ENCODE measurements at places on chromosomes 3 and 15.

DNA sequence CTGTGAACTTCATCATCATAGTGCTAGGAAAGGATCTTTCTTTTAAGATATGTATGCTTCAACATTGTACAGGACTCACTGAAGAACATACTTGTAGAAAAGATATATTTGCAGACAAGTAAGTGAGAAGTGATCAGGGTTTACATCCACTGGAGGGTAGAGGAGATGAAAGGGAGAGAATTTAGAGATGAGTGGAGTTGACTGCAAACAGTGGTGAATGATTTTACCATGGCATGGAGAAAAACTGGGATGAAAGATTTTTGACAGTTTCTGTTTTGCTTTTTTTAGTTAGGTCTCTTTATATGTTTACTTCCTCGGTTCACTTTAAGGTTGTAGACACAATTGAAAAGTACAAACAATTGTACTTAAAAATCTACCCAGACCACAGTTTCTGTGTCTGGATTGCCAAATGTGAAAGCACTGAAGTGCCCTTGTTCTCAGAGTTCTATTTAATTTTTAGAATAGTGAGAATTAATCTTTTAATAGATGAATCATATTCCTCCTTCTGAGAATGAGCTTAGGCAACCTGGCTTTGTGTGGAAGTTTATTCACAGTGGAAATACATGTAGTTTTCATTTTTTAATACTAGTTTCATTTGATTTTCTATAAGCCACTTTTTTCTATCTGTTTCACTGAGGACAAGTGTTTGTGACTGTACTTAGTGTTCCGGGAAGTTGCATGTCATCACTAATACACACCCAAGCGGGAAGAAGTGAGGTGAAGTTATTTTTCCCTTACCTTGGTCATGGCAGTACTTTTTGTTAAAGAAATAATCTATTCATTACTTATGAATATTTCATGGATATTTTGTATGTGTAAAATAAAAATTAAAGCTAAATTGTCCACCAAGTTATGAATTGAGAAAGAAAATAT, 1.8 kb upstream of the GPR171 start:
- no peak for DNase-seq

- DNase-seq = no peak
These were observed 98.6 kb downstream of the TCF12 start for GRCh38 chr15:57017024-57017423.

- no peak for DNase-seq
These were observed 507.0 kb downstream of the TBL1XR1 start for GRCh38 chr3:176690083-176690869.

DNA sequence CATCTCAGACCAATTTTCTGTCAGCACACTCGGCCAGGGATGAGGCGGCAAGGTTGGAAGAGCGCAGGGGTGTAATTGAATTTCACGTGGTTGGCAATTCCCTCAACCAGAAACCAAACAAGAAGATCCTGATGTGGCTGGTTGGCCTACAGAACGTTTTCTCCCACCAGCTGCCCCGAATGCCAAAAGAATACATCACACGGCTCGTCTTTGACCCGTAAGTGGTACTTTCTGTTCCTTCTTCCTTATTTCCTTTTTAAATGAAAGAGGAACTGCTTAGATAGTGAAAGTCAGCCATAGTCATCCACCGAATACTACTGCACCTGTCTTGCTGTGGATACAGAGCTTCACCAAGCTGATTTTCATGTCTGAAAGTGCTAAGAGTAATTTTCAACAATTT, 60.1 kb downstream of the SGO1 start:
- peak; percentile 16 for DNase-seq

DNA sequence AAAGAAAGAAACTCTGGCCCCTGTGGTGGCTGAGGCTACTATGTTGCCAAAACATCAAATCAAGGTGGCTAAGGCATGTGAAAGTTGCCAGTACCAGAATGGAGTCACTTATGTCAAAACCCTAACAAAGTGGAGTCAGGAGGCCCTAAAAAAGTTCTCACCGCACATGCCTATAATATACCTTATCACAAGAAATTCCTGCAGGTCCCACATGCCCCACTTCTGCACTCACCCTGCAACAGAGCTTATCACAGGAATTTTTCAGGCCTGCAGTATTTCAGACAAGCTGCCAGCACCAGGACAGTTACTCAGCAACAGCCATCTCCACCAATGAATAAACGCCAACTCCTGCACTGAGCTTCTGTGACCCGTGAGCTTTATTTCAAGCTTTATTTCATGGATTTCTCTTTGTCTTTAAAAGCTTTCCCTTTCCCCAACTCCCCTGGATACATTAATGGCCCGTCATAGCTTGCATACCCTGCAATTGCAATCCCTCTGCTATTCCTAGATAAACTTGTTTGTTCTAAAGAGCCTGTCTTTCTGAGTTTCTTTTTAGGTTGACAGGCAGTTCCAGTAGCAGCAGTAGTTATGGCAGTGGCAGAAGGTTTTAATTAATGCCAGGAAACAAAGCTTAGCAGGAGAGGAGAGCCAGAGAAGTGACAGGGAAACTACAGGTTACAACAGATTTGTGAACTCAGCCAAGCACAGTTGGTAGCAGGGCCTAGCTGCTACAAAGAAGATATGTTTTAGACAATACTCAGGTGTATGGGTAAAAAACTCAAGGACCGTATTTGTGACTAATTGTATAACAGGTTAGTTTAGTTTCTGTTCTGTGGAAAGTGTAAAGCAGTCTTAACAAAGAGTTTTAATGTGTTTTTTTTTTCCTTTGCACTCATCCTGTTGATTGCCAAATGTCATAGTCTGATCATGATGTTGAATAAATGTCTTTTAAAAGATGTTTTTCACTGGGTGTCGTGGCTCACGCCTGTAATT, 15.9 kb upstream of the TMEM42 start:
- peak; percentile 3 for DNase-seq

GRCh38 chr15:34584330-34584668, 848 bp upstream of the GOLGA8B start:
- DNase-seq = no peak

DNA sequence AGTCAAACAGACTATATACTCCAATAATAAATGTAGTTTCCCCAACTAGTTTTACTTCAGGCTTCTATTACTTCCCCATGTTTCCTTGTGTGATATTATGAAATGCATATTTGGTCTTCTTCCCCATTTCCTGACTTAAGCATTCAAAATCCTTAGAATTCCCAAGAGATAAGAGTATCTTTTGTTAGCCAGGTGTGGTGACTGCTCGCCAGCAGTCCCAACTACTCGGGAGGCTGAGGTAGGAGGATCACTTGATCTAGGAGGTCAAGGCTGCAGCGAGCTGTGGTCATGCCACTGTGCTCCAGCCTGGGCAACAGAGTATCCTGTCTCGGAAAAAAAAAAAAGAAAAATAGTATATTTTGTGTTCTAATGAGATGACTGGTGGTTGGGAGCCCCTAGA, 72.7 kb upstream of the UBE2E2 start:
- no peak for DNase-seq

DNA sequence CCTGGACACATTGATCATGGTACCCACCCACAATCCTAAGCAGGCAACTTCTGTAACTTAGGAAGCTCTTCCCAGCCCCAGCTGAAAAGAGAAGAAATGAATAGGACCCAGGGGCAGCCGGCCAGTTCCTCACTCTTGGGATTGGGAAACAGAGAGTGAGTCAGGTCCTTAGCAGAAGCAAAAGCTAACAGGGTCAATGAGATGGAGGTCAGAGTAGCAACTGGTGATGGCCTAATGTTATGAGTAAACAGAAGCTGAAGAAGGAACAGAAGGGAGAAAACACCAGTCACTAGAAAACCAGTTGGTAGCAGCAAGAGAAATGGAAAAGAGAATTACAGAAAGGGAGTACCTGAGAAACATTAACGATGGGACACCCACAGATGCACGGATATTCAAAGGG, 20.0 kb downstream of the RIOX2 start:
- no peak for DNase-seq

- no peak for DNase-seq
These were observed 125.0 kb upstream of the PLXNA1 start for GRCh38 chr3:126857928-126858327.

Data from skin of body (tissue), 3 donors.